CD4-positive, alpha-beta memory T cell (primary cell): ENCODE measurements at places on chromosomes 7 and 10.

GRCh38 chr7:147400221-147400689 is 1190.3 kb upstream of the C7orf33 start:
- no peak for DNase-seq

GRCh38 chr7:137342265-137342664 is 1.3 kb downstream of the PTN start:
- no peak for DNase-seq

GRCh38 chr10:104253606-104254410 is 884 bp upstream of the GSTO1 start:
- no peak for DNase-seq

DNA sequence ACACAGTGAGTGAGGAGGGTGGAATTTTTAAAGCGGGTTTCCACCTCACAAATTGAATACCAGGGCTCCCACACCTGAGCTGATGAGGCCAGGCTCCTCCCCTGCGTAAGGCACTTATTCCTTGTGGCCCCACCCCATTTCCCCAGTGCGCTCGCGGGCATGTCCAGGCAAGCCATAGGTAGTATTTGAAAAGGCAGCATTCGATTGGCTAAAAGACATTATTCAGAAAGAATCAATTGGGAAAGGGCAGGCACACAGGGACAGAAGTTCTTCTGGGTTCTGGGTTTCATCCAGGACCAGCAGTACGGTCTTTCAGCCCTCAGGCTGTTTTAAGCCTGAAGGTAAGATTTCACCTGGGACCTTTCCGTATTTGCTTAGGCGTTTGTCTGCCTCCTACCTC is 222.3 kb downstream of the BBS9 start:
- DNase-seq: no peak

DNA sequence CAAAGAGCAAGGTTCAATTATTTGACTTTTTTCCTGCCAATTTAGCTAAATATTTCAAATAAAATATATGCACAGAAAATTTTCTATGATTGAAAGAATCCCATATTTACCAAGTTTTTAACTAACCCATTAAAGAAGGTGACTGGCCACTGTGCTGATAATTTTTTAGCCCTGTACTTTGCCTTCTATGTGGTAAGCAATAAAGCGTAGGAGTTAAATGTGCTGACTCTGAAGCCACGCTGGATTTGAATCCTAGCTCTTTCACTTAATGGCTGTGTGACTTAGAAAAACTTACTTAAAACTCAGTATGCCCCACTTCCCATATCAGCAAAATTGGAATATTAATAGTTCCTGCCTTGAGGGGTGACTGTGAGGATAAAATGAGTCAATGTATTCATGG is 82.1 kb downstream of the NEUROD6 start:
- DNase-seq: no peak

DNA sequence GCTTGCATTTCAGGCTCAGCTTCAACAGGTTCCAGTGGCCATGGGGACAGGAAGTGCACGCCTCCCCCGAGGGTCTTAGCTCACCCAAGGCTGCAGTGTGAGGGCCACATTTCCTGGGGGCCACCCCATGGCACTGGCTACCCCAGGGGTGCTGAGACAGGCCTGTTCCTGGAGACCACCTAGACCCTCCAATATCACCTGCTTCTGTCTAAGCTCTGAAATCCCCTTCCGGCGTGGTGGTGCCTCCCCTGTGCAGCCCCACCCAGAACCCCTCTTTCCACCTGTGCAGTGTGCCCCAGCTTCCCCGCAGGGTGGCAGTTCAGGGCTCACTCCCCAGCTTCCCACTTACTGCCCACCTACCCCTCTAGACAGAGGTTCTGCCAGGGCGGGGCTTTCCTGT is 83.1 kb downstream of the ADARB2 start:
- DNase-seq: no peak

DNA sequence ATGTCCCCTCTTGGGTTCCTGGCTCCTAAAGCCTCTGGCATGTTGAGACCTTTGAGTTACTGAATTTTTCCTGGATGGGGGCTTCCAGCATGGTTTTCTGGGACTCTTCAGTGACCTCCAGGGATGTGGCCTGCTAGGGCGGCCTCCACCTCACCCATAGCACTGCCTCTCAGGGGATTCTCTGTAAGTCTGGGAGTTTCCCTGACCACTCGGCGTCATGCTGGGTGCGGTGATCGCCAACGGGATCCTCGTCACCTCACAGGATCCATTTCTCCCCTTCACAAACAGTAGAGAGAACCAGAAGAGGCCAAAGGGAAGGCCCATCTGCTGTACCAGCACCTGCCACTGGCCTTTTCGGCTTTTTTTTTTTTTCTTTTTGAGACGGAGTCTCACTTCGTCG is 84.3 kb downstream of the NPTX2 start:
- no peak for DNase-seq

GRCh38 chr7:45911311-45911710 is 9.8 kb downstream of the IGFBP3 start:
- no peak for DNase-seq

- no peak for DNase-seq
Observed at GRCh38 chr7:106269254-106269961, 15.4 kb downstream of the NAMPT start.

DNA sequence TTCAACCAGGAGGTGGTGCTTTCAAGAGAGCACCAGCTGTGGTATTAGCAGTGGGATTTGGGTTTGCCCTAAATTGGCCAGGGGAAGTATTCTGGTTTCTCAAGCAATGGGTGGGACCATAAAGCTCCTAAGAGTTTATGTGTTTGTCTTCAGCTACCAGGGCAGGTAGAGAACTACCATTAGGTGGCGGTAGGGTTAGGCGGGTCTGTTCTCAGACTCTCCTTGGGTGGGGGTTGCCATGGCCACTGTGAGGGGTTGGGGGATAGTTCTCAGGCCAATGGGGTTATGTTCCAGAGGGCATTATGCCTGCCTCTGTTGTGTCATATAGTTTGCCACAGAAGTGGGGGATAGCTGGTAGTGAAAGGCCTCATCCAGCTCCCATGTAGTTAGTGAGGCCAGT is 47.7 kb upstream of the BICC1 start:
- DNase-seq: no peak

DNA sequence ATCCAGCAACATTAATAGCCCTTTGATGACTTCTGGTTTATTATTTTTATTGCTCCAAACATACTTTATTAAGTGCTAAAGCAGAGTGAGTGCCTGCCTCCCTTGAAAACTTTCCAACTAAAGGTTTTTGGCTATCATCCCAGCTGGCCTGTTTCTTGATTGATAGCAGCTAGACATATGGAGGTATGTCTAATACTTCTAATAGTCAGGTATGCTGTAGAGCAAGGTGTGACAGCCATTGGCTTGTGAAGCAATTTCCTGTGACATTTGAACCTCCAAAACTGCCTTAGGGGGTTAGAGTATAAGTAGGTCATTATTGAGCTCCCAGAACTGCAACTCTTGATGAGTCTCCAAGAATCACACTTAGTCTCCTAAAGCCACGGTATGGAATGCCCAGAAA is 55.8 kb downstream of the LOXL4 start:
- DNase-seq: no peak

- no peak for DNase-seq
Observed at GRCh38 chr7:5614600-5614999, 166.9 kb downstream of the RNF216 start.

DNA sequence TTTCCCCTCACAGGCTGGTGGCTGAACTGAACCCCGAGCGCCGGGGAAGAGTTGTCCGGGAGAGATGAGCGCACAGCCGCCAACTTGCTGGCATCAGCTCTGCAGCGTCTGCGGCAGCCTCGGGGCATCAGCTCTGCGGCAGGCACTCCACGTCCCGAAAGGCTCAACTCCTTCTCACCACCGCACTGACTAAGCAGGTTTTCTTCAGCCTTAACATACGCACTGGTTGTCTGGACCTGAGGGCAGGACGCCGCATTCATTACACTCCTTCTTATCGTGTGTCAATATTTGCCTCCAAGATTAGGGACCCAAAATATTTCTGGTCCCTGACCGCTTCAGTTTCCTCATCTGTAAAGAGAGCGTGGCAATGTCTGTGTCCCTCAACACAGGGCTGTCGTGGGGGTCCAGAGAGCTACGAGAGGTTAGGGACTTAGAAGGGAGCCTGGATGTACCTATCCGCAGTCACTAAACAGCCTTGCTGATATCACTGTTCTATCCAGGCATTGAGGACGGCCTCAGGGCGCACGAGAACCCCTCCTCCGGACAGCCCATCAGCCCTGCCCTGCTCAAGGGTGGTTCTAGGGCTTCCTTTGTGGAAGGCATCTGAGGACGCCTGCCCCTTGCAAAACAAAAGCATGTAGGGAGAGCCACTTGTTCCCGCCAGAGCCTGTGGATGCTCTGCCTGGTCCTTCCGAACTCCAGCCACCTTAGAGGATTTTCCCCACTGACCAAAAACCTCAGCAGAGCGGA is 42.8 kb upstream of the FIGNL1 start:
- no peak for DNase-seq
